ENCODE measurements at places on chromosomes 2 and 18.
A peak's percentile ranks its signal among the peaks of the same experiment; 100 is the strongest.

GRCh38 chr2:206324869-206325268, 50.4 kb downstream of the ZDBF2 start:
- no peak for DNase-seq
- no peaks in the 10 kb centered on the region for H3K4me1 ChIP-seq
- H3K4me3 ChIP-seq: no peak overlapping the region
- H3K27ac ChIP-seq: no peak overlapping the region

GRCh38 chr2:119659601-119660342, 19.2 kb upstream of the TMEM177 start:
- peaks cover 2% of the 10 kb centered on the region for H3K4me1 ChIP-seq
- no peaks in the 10 kb centered on the region for H3K36me3 ChIP-seq
- DNase-seq: peak; percentile 52
- H3K27me3 ChIP-seq: peaks cover 6% of the 10 kb centered on the region
- no peak overlapping the region for H3K4me3 ChIP-seq
- H3K27ac ChIP-seq: no peak overlapping the region

- peaks cover 4% of the 10 kb centered on the region for H3K4me1 ChIP-seq
- H3K4me3 ChIP-seq: no peak overlapping the region
- no peak overlapping the region for H3K27ac ChIP-seq
Observed at GRCh38 chr2:177098001-177098613, 114.5 kb upstream of the HNRNPA3 start.

GRCh38 chr2:57884281-57884680, 162.3 kb upstream of the VRK2 start:
- H3K36me3 ChIP-seq: no peaks in the 10 kb centered on the region
- H3K27me3 ChIP-seq: no peaks in the 10 kb centered on the region
- DNase-seq: no peak
- H3K27ac ChIP-seq: no peak overlapping the region
- no peak overlapping the region for H3K4me3 ChIP-seq

- H3K4me1 ChIP-seq: peaks cover 13% of the 10 kb centered on the region
- H3K4me3 ChIP-seq: no peak overlapping the region
- peaks cover 3% of the 10 kb centered on the region for H3K27me3 ChIP-seq
- H3K27ac ChIP-seq: peak overlapping the region; percentile 45
Observed at GRCh38 chr2:119718501-119719260, 39.7 kb downstream of the TMEM177 start.

DNA sequence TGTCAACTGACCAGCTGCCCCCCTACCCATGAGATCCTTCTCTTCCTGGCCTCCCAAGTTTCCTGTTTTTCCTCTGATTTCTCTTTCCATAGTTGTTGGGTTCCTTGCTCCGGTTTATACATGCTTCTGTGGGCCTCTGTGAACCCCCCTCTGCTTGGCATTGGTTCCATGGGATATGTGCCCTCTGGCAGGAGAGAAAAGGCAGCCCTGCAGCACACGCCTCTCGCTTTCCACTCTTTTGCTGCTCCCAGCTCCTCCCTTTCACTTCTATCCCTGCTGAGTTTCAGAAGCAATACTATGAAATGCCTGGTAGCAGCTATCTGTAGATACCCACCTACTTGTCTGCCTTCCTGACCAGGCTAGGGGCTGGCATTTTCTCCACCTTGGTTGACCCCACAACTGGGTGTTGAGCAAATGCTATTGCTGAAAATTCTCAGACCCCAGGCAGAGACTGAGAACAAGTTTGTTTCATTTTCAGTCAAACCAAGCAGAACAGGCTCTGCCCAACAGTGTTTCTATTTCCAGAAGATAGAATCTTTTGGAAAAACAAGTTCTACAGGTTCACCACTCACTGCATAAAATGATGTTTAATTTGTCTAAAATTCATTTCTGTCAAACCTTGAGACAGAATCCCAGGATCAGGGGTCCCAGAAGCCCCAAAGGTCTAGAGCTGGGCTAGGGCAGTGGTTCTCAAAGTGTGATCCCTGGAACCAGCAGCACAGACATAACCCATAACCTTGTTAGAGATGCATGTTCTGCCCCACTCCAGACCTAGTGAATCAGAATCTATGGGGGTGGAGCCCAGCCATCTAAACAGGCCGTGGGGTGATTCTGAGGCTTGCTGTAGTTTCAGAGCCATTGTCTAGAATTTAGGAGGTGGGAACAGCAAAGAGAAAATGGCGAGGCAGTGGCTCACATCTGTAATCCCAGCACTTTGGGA, 13.4 kb downstream of the CAPG start:
- DNase-seq: no peak
- peak overlapping the region; percentile 71 for H3K27ac ChIP-seq
- no peaks in the 10 kb centered on the region for H3K27me3 ChIP-seq
- H3K36me3 ChIP-seq: peaks cover 4% of the 10 kb centered on the region
- peaks cover 16% of the 10 kb centered on the region for H3K4me1 ChIP-seq

DNA sequence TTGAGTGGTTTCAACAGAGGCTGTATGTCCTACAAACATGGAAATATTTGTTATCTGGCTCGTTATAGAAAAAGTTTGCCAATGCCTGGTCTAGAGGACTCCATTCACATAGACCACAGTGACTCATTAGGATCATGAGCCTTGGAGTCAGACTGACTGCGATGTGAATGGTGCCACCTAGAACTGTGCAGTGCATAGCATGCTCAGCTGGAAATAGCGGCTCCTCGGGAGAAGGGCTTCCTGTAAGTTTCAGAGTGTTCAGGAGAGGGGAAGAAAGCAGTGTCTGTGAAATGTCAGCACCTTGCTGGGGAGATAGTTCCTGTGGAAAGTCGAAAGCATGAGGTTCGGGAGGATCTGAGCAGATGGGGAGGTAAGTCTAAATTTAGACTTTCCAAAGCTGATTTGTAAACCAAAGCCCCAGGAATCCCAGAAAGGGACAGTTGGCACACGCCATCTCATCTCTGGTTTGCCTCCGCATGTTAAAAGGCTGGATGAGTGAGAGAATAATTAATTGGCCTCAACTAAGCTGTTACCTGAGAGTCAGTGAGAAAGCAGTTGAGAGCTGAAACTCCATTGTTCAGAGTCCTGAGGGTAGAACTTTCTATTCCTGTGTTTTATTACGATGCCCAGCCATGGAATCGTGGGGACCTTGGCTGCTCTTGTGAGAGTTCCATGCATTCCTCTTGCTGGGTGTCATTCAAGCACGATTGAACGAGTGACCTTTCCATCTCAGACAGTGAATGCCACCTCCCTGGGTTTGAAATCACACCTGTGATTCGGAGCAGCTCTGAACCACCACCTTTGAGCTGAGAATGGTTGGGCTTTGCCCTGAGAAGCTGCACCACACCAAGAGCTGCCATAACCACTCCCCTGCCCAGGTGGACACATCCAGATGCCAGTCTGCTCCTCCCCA, 99.5 kb downstream of the MAPK4 start:
- no peaks in the 10 kb centered on the region for H3K4me1 ChIP-seq
- no peak for DNase-seq
- H3K27me3 ChIP-seq: no peaks in the 10 kb centered on the region
- H3K4me3 ChIP-seq: no peak overlapping the region
- H3K36me3 ChIP-seq: no peaks in the 10 kb centered on the region
- H3K27ac ChIP-seq: no peak overlapping the region

DNA sequence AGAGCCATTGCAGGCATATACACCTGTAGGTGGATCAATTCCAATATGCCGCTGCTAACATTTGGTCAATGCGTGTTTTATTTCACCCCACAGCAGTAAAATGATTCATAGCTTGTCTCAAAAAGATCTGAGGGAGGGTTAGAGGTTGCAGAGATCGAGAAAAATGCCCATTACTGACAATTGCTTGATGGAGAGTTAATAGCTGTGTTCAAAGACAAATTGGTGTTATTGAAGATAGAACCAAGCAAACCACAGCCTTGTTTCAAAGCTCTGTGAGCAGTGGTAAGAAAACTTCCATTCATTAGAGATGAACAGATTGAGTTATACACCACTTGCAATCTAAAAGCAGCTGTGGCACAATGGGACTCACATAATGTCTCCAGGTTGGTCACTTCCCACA, 95.4 kb downstream of the KCNE4 start:
- no peaks in the 10 kb centered on the region for H3K4me1 ChIP-seq
- no peaks in the 10 kb centered on the region for H3K27me3 ChIP-seq
- no peak overlapping the region for H3K4me3 ChIP-seq
- H3K36me3 ChIP-seq: no peaks in the 10 kb centered on the region

DNA sequence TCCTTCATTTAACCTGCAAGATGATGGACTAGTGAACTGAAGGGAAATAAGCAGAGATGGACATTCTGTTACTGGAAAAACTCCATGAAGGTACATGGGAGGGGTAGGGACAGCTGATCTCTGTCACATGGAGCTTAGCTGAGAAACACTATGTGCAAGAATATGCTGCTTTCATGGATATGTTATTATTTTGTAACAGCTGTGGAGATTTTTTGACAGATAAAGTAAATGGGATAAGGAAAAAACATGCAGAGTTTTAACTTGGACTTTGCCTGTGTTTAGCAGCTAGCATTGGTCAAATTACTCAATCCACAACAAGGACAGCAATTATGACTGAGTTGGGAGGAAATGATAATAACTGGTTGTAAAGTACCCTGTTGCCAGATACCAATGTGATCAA, 28.7 kb upstream of the HNRNPA3 start:
- H3K27me3 ChIP-seq: no peaks in the 10 kb centered on the region
- H3K36me3 ChIP-seq: no peaks in the 10 kb centered on the region
- no peaks in the 10 kb centered on the region for H3K4me1 ChIP-seq

GRCh38 chr18:9659499-9660375, 45.4 kb upstream of the PPP4R1 start:
- DNase-seq: no peak
- no peak overlapping the region for H3K27ac ChIP-seq
- no peak overlapping the region for H3K4me3 ChIP-seq
- no peaks in the 10 kb centered on the region for H3K36me3 ChIP-seq

DNA sequence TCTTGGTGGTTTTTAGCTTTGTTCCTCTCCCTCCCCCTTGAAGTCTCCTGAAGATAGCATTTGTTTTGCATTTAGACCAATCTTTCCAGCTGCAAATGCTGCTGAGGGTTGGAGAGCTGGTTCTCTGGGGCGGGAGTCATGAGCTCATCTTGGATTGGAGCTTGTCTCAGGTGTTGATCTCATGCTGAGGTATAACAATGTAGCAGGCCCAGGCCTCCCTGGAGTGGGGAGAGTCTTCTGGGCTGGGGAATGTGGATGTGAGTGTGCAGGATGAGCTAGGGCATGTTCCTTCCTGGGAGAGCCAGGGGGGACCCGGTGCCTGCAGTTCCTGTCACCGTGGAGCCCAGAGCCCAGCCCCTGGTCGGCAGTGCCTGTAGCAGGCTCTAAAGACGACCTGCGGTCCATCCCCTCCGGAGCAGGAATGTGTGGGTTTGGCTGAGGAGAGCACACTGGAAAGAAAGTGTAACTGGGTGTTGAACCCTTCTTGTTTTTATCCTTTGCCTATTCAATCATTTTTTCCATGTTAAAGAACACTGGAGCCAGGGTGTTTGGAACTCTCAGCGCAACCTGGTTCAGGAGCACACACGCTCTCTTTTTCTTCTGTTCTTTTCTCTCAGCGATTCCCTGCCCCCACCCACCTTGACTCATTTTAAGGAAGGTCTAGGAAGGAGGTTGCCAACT, 2.7 kb downstream of the ZNF532 start:
- no peak overlapping the region for H3K4me3 ChIP-seq
- DNase-seq: no peak
- H3K27ac ChIP-seq: no peak overlapping the region
- H3K4me1 ChIP-seq: peaks cover 5% of the 10 kb centered on the region

GRCh38 chr2:181421464-181421863, 35.7 kb upstream of the ITGA4 start:
- H3K4me1 ChIP-seq: peaks cover 20% of the 10 kb centered on the region
- H3K36me3 ChIP-seq: no peaks in the 10 kb centered on the region
- peak overlapping the region; percentile 38 for H3K27ac ChIP-seq
- no peak overlapping the region for H3K4me3 ChIP-seq

Measured in activated T-cell treated with anti-CD3 and anti-CD28 coated beads, Interleukin-2, amount 50 U/mL, for 24 hours (primary cell).